ENCODE measurements at places on chromosomes 11 and 22. TPM values are rescaled to one million over a fixed set of nuclear protein-coding genes. Genes with fewer than 3 reads are reported as not detected.

The CHST1 gene
- not detected for total RNA-seq

The OR51E2 gene
- not detected for total RNA-seq

The MS4A15 gene
- total RNA-seq = not detected

The YIF1A gene
- total RNA-seq = 32.6 TPM

The TRPC6 gene
- 0.83 TPM for total RNA-seq

The HPX gene
- 0.86 TPM for total RNA-seq

GRCh38 chr11:45334410-45334809 lies 48.3 kb upstream of the SYT13 start:
- no peak for DNase-seq

DNA sequence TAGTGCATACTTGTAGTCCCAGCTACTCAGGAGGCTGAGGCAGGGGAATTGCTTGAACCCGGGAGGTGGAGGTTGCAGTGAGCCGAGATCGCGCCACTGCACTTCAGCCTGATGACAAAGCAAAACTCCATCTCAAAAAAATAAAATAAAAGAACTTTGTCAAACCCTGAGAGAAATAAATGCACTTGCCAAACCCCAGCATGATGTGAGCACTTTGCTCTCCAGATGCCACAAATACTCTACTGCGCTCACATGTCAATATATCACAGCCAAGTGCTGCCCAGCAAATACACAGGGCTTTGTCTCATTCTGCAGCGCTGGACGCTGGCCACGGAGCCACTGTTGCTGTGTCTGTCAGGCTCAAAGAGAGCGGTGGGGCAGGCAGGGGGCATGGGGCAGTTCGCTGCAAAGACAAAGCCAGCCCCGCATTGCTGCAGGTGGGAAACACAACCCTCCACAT lies 45.1 kb downstream of the AHNAK start:
- DNase-seq = no peak

DNA sequence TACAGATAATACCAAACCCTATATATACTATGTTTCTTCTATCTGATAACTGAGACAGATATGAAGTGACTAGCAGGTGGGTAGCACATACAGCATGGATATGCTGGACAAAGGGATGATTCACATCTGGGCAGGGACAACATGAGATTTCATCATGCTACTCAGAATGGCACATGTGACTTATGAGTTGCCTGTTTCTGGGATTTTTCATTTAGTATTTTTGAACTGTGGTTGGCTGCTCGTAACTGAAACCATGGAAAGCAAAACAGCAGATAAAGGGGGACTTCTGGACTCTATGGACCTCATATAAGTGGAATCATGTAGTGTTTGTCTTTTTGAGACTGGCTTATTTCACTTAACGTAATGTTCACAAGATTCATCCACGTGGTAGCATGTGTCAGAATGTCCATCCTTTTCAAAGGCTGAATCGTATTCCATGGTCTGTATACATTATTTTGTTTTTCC lies 883.0 kb downstream of the TBC1D22A start:
- DNase-seq = no peak

GRCh38 chr11:16771350-16772140 lies 33.1 kb downstream of the C11orf58 start:
- no peak for DNase-seq

GRCh38 chr11:38169286-38169685 lies 1571.2 kb upstream of the RAG2 start:
- DNase-seq = no peak

DNA sequence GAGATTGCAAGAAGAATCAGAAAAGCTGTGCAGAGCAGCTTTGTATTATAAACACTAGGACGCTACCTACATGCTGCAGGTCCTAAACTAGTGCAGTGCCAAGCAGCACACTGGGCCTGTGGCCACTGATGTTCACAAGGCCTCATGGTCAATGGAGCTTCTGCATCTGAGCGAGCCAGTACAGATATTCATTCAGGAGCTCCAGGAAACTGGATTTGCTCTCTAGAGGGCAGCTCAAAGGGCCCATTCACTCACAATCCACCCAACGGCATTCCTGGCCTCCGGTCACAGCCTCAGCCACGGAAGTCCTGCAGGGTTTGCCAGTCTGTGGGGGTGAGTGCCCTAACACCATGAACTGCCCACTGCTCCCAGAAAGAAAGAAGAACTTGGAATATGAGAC lies 5.8 kb upstream of the TBC1D10A start:
- no peak for DNase-seq

DNA sequence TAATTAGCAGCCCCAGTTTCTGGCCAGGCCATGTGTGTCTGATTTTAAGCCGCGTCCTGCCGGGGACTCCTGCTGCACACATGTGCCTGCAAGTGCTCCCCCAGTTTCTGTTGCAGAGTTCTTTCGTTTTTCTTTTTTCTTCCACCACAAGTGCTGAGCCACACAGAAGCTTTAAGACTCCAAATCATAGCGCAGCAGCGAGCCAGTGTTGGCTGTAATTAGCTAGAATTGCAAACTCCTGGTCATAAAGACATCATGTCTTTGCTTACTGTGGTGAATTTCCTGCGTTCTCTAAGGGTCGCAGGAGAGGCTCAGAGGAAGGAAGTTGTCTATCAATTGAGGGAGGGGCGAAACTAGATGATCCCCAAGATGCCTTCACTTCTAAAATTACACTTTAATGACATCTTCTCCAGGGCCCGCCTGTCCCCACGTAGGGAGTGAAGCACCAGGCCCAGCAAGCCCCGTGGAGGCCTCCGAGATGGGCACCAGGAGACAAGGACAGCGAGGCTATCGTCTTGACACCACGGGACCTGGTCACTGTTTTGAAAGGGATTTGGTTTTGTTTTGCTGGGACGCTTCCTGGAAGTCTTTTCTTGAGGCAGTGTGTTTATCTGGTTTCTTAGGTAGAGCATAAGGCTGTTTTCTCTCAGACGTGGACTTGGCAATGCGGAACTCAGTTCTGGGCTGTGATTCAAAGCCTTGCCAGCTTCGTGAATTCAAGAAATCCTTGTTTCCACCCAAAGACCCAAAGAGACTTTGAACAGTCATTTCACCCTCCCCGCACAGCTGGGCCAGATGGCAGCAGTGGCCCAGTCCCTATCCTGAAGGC lies 71.8 kb downstream of the UBASH3B start:
- DNase-seq = no peak

- no peak for DNase-seq
Measured at GRCh38 chr11:92504004-92504403, 279.4 kb downstream of the FAT3 start.

- DNase-seq = no peak
Measured at GRCh38 chr11:67006029-67006884, 16.7 kb upstream of the SYT12 start.

DNA sequence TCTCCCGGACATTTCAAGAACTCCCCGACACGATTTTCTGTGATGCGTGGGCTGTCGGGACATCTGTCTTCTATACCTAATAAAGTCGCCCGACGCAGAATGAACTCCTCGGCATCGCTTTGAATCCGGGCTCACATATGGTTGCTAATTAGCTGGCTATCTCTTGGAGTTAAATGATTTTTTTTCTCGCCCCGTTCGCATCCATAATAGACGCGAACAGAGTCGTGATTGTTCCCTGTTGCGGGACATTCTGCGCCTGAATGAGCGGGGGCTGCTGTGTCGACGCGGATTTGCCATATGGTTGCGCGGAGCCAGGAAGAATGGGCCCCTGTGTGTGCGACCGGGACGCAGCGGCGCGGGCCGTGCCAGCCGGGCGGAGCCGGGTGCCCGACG lies 16.4 kb downstream of the CDKN1C start:
- DNase-seq = no peak

- DNase-seq = no peak
Measured at GRCh38 chr11:86151174-86152005, 82.5 kb upstream of the PICALM start.

DNA sequence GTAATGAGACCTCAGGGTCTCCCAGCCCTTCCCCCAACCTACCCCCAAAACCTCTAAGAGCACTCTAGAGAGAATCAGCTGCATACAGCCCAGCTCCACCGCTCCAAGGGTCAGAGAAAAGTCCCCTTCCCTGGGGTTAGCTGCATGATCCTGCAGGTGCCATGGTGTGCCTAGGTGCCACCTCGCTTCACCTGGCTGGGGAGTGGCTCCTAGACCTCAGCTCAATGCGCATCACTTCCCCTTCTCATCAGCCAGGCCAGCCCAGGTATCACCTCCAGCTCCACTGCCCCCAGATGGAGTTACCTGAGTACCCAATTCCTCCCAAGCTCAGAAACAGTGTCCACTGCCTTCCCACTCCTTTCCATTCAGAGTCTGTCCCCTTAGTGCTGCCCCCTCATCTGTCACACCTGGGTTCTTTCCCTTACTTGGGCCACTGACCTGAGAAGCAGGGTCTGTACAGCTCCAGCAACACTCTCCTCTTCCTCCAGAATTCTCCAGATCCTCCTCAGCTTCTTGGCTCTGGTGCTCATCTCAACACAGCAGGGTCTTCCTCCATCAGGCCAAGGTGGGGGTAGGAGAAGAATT lies 1.3 kb downstream of the STARD10 start:
- DNase-seq = no peak

DNA sequence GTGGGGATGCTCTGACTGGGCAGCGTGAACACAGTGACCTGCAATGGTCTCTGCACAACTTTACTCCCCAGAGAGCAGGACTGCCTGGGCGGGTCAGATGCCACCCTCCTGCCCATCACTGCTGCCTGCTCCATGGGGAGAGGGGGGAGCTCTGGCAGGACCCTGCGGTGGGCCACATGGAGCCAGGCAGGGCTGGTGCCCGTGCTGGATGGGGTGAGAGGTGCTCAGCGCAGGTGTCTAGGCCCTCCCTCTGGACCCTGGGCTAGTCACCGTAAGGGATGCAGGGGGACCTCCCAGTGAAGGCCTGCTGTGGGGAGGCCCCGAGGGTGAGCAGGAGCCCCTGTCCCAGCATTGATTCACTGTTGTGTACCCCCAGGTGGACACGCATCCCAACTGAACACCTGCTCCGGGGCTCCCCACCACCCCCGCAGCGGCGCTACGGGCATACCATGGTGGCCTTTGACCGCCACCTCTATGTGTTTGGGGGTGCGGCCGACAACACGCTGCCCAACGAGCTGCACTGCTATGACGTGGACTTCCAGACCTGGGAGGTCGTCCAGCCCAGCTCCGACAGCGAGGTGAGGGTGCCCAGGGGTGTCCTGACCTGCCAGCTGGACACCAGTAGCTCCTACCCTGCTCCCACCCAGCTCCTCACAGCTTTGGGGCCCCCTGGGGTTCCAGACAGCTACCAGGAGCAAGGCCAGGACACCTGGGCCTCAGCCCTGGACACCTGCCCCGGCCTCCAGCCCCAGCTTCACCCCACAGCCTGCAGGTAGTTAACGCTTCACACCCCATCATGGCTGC lies 9.4 kb downstream of the LZTR1 start:
- no peak for DNase-seq

GRCh38 chr11:72631806-72632731 lies 42.2 kb downstream of the PDE2A start:
- no peak for DNase-seq

DNA sequence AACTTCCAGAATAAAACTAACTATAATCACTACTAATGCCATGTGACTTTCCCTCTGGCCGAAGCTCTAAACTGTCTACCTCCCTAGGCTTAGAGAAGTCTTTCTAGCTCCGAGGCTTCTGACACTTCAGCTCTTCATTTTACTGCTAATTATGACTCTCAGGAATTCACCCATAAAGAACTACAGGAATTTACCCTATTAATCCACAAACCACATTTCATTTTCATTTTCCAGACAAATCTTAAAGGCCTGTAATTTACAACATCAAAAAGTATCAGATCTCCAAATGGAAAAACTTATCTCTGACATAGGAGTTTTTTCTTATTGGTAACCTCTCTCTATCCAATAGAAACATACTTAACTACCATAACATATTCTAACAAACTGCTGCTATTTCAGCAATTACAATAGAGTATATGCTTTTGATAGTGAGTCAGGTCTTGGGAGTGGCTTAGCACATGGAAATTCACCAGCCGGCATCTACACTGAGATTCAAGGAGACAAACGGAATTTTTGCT lies 33.4 kb downstream of the MRTFA start:
- DNase-seq = no peak

- no peak for DNase-seq
Measured at GRCh38 chr11:23957314-23957713, 539.5 kb upstream of the LUZP2 start.

DNA sequence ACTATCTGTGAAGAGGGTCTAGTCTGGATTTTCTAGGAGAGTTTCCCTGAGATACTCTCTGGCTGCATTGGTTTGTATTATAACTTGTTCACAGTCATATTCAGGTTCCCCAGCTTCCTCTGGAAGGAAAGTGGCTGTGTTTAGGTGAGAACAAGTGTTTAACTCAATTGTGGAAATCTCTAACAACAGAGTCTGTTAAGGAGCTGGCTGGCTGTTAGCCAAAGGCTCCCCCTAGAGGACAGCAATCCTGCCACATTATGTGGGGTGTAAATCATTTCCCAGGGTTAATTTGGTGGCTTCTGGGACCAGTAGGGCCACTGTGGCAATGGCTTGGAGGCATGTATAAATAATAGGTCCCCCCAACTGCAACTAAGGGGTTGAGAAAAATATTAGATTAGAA lies 18.4 kb downstream of the MS4A6E start:
- no peak for DNase-seq

DNA sequence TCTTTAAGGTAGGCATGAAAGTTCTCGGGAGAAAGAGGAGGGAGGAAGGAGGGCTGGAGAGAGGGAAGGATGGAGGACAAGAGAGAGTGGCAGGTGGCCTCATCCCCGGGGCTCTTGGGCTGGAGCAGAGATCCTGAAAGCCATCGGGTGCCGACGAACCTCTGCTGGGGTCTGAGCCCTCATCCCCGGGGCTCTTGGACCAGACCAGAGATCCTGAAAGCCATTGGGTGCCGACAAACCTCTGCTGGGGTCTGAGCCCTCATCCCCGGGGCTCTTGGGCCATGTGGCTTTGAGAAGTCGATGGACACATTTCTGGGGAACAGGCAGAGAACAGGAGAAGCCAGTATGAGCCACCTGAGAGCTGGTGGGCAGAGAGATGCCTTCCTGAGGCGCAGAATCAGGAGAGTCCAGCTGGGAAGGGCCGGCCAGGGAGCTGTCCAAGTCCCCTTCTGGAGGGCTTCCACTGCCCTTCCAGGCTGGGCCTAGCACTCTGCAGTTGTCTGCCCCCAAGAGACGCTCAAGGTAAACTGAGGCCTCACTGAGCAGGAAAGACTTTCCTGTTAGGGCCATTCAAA lies 1398.1 kb downstream of the BRD1 start:
- no peak for DNase-seq

GRCh38 chr11:44192017-44192385 lies 96.5 kb downstream of the EXT2 start:
- no peak for DNase-seq

GRCh38 chr11:110089617-110090282 lies 3.4 kb upstream of the ZC3H12C start:
- no peak for DNase-seq

- no peak for DNase-seq
Measured at GRCh38 chr11:109527496-109527895, 105.5 kb downstream of the C11orf87 start.

GRCh38 chr11:72856065-72856464 lies 41.9 kb downstream of the ATG16L2 start:
- DNase-seq = no peak

All from T-helper 17 cell (primary cell).